ENCODE measurements at places on chromosomes 5 and 9. TPM values are rescaled to one million over a fixed set of nuclear protein-coding genes. Genes with fewer than 3 reads are reported as not detected.

GRCh38 chr5:138179277-138179857 lies 455 bp downstream of the KIF20A start:
- H3K27ac ChIP-seq: no peak overlapping the region
- no peaks in the 10 kb centered on the region for H3K27me3 ChIP-seq
- H3K4me3 ChIP-seq: peak overlapping the region; percentile 73
- H3K4me1 ChIP-seq: peaks cover 11% of the 10 kb centered on the region
- no peaks in the 10 kb centered on the region for H3K36me3 ChIP-seq

- DNase-seq: no peak
- no peaks in the 10 kb centered on the region for H3K27me3 ChIP-seq
- H3K27ac ChIP-seq: no peak overlapping the region
These were observed 11.4 kb upstream of the MCTP1 start for GRCh38 chr5:95296291-95296690.

GRCh38 chr9:14242150-14242805 lies 71.7 kb downstream of the NFIB start:
- no peaks in the 10 kb centered on the region for H3K36me3 ChIP-seq
- H3K4me3 ChIP-seq: no peak overlapping the region
- DNase-seq: no peak
- H3K27me3 ChIP-seq: no peaks in the 10 kb centered on the region
- no peaks in the 10 kb centered on the region for H3K4me1 ChIP-seq
- no peak overlapping the region for H3K27ac ChIP-seq

DNA sequence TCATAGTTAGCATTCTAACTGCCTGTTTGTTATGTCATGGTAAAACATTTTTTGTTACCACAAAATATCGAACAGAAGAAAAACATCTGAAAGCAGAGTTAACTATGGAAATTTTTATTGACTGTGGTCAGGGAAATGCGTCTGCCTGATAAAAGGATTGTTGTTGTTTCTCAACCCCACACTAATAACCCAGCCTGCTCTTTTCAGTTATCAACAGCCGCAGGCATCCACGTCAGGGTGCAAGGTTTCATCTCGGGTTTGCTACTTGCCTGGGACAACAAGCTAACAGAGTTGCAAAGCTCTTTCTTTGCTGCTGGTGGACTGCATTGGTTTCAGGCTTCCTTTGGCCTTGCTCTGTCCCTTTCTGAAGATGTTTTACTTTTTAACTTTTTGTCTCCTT lies 969.2 kb downstream of the CDH18 start:
- H3K27ac ChIP-seq: no peak overlapping the region
- no peak for DNase-seq
- no peaks in the 10 kb centered on the region for H3K27me3 ChIP-seq
- no peaks in the 10 kb centered on the region for H3K36me3 ChIP-seq
- H3K4me3 ChIP-seq: no peak overlapping the region
- no peaks in the 10 kb centered on the region for H3K4me1 ChIP-seq

DNA sequence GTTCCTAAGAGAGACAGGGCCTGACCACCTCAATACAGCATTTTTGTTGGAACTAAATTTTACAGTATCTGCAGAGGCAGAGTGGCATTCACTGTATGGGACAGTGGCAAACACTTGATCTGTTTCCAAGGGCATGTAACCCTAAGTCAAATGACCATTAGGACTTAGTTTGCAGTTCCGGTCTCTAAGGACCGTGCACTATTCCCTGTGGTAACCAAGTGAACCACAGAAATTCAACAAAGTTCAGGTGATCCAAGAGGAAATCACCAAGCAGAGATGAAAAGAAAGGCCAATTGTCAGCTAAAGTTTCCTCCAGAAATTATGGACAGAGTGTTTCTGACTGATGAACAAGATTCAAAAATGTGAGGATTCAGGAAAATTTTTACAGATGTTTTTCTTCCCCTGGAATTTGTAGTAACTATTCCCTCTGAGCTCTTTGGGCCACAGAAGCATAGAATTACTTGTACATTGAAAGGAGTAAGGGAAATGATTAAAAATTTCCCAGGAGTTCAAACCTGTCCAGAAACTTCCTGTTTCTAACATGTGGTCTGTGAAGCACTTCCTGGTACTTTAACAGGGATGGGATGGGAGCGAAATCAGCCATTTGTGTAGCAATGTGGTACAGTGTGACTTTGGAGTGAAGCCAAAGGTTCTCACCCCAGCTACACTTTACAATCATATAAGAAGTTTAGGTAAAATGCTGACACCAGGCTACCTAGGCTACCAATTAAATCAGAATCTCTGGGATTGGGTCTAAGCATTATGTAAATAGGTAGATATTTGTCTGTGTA lies 266.1 kb upstream of the MAP3K1 start:
- H3K27ac ChIP-seq: no peak overlapping the region
- H3K4me1 ChIP-seq: no peaks in the 10 kb centered on the region
- H3K36me3 ChIP-seq: no peaks in the 10 kb centered on the region
- DNase-seq: no peak
- H3K27me3 ChIP-seq: no peaks in the 10 kb centered on the region

DNA sequence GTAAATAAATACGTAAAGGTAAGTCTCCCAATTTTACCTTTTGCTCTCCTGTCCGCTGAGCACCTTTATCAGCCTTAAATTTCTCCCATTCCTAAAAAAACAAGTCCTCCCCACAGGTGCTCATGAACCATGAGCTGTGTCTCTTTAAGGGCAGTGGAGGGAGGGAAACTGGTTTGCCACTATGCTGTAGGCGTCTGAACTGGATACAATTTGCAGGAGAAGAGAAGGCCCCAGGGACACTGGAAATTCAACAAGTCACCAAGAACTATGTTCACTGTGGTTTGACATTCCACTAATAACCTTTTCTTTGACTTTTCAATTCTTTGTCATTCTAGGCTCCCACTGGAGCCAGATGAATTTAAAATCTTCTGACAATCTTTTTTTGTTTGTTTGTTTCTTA lies 72.2 kb downstream of the LHFPL2 start:
- no peak overlapping the region for H3K4me3 ChIP-seq
- H3K27ac ChIP-seq: no peak overlapping the region
- peaks cover 25% of the 10 kb centered on the region for H3K4me1 ChIP-seq

DNA sequence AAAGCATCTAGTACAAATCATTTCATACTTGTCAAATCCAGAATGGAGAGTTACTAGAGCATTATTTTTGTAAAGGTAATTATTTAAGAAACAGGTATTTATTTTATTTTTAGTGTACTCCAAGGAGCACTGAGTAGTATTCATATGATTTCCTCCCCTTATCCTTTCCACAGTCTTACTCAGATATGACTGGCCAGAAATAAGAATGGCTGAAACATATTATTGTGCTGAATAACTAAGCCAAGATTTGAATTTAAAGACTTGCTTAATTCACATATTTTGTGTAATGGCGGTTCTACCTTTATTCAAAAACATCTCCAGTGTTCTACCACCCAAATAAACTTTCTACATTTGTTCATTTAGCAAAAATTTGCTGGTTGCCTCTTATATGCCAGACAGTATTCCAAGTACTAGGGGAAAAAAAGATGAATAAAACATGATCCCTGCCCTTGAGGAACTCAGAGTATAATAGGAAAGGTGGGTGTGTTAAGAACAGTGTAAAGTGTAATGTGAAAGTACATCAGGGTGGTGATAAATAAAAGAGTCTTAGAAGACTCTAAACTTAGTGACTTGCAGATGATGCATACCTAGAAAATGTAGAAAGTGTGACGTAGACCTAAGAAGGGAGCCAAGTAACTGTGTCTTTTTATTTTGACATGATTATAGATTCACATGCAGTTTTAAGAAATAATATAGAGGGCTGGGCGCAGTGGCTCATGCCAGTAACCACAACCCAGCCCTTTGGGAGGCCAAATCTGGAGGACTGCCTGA lies 110.4 kb upstream of the GRHPR start:
- no peak for DNase-seq
- peaks cover 11% of the 10 kb centered on the region for H3K4me1 ChIP-seq
- H3K4me3 ChIP-seq: no peak overlapping the region
- no peaks in the 10 kb centered on the region for H3K27me3 ChIP-seq
- peaks cover 1% of the 10 kb centered on the region for H3K36me3 ChIP-seq

DNA sequence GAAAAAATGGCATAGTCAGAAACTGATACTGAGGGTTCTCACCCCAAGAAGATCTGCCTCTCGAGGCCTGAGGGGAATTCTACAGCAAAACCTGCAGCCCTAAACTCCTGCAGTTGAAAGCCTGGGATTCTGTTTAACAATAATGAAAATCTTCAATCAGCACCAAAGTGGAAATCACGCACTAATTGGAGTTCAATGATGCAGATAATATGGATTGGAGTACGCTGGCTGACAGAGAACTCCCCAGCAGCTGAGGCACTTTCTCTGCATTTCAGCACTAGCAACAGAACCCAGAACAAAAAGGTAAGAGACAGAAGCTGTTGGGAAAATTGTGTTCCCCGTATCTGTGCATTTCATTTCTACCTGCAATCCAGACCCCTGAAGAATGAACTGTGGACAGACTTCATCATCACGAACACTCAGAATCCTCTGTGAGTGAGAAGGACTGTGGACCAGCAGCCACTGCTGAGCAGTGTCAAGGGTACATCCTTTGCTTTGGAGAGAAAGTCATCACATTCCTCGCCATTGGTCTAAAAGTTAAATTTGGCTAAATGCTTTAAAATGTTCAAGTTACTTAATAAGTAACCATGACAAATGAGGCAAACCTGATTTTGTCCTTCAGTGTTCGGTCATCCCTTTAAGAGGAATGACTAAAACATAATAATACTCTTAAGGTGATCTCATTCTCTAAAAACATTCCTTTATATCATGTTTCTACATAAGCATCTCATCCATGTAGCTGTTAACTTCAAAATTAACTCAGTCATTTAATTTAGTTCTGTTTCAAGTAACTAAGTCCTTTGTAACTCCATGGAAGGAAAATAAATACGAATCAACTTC lies 126.1 kb downstream of the GAS1 start:
- no peaks in the 10 kb centered on the region for H3K27me3 ChIP-seq
- no peaks in the 10 kb centered on the region for H3K4me1 ChIP-seq
- H3K36me3 ChIP-seq: no peaks in the 10 kb centered on the region
- H3K4me3 ChIP-seq: no peak overlapping the region

GRCh38 chr5:102306121-102306520 lies 10.0 kb upstream of the SLCO4C1 start:
- H3K27ac ChIP-seq: no peak overlapping the region
- H3K4me1 ChIP-seq: no peaks in the 10 kb centered on the region
- DNase-seq: no peak
- no peaks in the 10 kb centered on the region for H3K36me3 ChIP-seq
- H3K27me3 ChIP-seq: no peaks in the 10 kb centered on the region
- no peak overlapping the region for H3K4me3 ChIP-seq

GRCh38 chr5:175590471-175590881 lies 67.4 kb upstream of the HRH2 start:
- no peaks in the 10 kb centered on the region for H3K27me3 ChIP-seq
- no peaks in the 10 kb centered on the region for H3K4me1 ChIP-seq
- no peaks in the 10 kb centered on the region for H3K36me3 ChIP-seq
- no peak overlapping the region for H3K27ac ChIP-seq
- H3K4me3 ChIP-seq: no peak overlapping the region

TAF11L5 gene
- not detected for total RNA-seq

CATSPER3 gene
- total RNA-seq: 2.7 TPM

GNG10 gene
- 7.2 TPM for total RNA-seq

NR5A1 gene
- total RNA-seq: not detected

CDH9 gene
- not detected for total RNA-seq

SLC34A3 gene
- total RNA-seq: not detected

TRIO gene
- 534 TPM for total RNA-seq

TTC16 gene
- not detected for total RNA-seq
